Islet precursor cell (in vitro differentiated cells): ENCODE measurements at places on chromosomes 12 and 14.

GRCh38 chr12:40907115-40907527 lies 214.9 kb downstream of the CNTN1 start:
- DNase-seq: peak; percentile 74

DNA sequence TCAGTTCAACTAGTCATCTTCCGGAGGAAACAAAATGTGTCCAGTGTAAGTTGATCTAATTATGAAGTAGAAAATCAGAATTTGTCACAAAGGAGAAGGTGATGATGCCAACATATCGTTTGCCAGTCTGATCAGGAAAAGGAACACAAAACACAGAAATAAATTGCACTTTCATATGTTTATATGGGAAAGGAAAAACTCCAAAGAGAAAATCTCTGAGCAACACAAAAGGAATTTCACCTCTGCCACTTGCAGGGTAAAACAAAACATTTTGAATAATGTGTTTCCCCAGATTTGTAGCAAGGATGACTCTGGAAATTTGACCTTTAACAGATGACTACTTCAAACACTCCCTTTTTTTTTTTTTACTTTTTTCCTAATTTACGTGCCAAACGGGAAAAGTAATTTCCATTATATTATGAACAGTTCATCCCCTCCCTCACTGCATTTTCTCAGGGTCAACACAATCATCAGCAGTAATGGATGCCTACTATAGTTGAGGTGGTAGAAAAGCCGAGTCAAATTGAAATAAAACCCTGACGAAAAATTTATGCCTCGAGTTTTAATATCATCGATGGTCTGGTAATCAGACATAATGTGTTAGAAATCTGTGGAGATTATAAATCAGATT lies 25.6 kb downstream of the MGAT4C start:
- DNase-seq: no peak

GRCh38 chr12:33892425-33892824 lies 129.9 kb upstream of the ALG10 start:
- DNase-seq: no peak

GRCh38 chr12:114302606-114303315 lies 103.2 kb downstream of the TBX5 start:
- DNase-seq: no peak

GRCh38 chr12:52010152-52010622 lies 3.4 kb downstream of the TAMALIN start:
- peak; percentile 99 for DNase-seq

DNA sequence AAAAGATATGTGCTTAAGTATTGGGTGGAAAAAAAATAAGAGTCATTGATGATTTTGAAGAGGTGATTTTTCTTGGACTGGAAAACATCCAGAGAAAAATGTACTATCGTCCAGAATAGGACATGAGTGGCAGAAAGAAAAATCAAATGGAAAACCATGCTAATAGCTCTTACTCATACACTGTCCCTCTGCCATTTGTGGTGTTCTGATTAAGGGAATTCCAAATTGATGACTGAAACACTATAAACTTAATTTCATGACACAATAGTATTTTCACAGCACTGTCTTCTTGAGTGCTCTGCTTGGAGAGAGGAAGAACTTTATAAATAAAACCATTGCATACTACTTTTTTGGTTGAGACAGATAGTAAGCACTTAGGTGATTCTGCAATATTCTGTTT lies 72.4 kb downstream of the USP15 start:
- DNase-seq: no peak

DNA sequence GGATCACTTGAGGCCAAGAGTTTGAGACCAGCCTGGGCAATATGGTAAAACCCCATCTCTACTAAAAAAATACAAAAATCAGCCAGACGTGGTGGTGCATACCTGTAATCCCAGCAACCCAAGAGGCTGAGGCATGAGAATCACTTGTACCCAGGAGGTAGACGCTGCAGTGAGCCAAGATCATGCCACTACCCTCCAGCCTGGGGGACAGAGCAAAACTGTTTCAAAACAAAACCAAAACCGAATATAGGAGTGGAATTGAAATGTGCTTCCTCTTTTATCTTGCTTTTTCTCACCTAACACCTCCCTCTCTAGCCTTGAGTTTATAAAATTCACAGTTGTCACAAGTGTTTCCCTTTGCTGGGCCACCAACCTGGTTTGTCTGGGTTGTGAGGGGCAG lies 181.9 kb downstream of the PAH start:
- no peak for DNase-seq

DNA sequence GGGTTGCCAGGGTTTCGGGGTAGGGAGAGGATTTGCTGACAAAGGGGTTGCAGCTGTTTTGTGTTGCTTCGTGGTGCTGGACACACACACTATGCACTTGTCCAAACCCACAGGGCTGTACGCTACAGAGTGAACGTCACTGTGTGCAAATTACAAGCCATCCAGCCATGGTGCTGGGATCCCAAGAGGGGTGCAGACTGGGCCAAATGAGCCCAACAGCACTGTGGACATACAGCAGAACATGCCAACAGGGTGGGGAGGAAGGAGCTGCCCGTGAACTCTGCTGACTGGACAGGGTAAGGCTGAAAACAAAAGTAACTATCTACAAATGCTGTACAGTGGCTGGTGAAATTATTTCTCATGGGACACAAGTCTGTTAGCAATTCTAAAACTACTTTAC lies 25.2 kb downstream of the POLE start:
- no peak for DNase-seq

- no peak for DNase-seq
Measured at GRCh38 chr14:90661866-90662265, 154.4 kb downstream of the TTC7B start.

DNA sequence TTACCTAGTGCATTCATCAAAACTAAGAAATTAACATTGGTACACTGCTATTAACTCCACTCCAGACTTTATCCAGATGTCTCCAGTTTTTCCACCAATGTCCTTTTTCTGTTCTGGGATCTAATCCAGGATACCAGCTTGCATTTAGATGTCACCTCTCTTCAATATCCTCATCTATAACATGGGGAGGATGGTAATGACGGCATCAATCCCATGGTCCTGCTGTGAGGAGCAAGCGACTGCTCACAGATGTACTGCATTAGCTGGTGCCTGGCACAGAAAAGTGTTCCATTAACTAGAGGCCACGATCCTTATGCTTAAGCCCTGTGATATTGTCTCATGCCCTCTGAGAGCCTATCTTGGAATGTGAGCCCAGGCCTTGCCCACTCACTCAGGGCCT lies 53.8 kb downstream of the CALM1 start:
- no peak for DNase-seq

DNA sequence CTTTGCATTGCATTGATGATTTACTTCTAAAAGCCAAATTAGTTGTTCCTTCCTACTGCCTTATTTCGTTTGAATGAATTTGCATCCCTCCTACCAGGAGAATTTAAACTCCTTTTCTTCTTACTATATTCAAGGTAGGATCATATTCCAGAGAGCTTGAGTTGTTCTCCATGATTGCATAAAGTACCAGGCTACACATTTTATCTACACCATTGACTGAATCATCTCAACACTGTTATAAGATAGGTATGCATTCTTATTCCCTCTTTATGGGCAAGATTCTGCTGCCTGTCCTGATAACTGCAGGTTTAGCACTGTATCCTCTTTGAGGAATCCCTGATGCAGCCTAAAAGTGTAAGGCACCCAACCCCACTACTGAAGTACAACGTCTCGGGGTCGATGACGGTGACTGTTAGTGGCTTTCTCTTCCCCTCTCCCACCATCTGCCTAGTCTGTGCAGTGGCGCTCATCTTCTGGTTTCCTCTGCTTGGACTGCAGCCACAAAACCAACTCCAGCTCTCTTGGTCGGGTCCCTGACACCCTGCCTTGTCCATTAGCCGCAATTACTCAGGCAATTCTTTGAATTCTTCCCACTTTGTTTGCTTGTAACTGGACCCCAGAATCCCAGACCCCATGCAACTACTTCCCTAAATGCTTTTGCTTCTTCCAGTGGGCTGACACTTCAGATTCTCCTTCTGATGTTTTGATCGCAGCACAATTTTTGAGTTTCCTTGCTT lies 44.4 kb upstream of the STXBP6 start:
- peak; percentile 74 for DNase-seq

DNA sequence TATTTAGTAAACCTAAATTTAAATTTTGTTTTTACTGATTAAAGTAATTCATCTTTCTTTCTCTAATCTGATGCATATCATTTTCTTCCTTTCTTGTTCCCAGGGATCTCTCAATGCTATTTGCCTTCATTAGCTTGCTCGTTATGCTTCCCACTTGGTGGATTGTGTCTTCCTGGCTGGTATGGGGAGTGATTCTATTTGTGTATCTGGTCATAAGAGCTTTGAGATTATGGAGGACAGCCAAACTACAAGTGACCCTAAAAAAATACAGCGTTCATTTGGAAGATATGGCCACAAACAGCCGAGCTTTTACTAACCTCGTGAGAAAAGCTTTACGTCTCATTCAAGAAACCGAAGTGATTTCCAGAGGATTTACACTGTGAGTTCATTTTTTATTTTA lies 48.6 kb downstream of the VEZT start:
- DNase-seq: no peak

- DNase-seq: no peak
Measured at GRCh38 chr14:55697414-55697861, 117.4 kb downstream of the KTN1 start.

DNA sequence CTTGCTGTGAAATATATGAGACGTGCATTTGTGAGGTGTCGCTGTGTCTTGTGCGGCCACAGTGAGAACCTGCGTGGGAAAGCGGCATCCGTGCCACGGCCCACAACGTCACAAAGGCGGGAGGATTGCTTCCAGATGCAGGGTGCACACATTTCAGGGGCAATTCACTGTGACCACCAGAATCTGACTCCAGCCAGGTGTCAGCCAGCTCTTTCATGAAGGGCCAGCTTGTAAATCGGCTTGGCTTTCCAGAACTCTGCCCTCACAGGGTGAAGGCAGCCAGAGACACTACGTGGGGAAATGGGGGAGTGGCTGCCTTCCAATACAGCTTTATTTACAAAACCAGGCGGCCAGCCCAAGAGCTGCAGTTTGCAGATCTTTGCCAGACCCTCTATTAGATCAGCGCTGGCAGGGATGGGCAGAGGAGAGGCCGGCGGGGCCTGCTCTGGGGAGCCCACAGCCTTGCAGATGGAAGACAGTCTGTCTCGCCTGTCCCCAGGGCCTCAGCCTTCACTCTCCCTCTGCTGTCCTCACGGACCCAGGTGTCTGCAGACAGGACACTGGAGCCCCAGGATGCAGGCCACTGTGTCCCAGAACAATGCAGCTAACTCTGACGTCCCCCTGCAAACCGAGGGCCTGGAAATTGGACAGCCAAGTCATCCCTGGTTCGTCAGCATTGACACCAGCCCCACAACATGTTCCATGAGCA lies 53.5 kb downstream of the ADGRD1 start:
- DNase-seq: no peak

- no peak for DNase-seq
Measured at GRCh38 chr14:102417001-102417431, 54.3 kb downstream of the TECPR2 start.

DNA sequence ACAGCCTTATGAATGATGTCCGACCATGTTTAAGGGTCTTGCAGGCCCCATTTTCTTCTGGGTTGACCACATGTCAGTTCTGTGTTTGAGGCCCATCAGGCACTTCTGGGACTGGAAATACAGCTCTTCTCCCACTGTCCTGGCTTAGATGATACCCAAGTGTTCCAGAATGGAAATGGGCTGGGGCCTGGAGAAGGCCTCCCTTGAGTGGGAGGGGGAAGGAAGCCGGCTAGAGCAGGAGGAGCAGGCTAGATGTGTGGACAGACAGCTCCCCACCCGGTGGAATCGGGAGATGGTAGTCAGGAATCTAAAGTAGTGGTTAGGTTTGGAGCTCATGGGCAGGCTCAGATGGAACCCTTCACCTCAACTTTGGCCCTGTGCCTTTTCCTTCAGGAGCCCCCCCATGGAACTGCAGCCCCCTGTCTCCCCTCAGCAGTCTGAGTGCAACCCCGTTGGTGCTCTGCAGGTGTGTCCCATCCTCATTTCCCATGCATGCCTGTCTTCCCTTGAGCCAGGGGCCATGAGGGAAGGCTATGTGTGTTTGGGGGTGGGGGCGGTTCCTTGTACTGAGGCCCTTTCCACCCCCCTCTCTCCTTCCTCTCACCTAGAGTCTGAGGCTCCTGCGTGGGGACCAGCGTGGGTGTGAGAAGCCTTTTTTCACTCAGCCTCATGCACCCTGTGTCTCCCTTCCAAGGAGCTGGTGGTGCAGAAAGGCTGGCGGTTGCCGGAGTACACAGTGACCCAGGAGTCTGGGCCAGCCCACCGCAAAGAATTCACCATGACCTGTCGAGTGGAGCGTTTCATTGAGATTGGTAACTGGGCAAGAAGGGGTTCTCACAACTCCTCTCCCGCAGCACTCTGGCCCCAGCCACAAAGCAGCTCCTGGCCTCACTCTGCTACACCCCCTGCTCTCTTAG lies 3.0 kb downstream of the NPFF start:
- peak; percentile 55 for DNase-seq

GRCh38 chr12:62331306-62331705 lies 71.1 kb downstream of the USP15 start:
- no peak for DNase-seq

DNA sequence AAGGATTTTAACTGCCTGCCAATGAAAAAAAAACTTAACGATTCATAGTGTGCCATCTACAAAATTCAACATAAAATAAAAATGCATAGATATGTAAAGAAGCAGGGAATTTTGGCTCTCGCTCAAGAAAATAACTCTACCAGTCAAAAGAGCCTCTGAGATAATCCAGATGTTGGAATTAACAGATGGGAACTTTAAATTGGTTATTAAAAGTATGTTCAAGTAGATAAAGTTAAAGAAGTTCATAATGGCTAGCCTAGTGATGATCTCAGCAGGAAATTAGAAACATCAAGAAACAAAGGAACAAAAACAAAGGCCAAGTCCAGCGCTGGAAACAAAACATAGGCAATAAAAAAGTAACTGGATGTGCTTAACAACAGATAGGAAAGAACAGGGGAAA lies 23.1 kb downstream of the PIK3C2G start:
- no peak for DNase-seq

- no peak for DNase-seq
Measured at GRCh38 chr14:75757644-75758402, 96.8 kb downstream of the TTLL5 start.

- no peak for DNase-seq
Measured at GRCh38 chr14:30295980-30296379, 263.0 kb upstream of the G2E3 start.

DNA sequence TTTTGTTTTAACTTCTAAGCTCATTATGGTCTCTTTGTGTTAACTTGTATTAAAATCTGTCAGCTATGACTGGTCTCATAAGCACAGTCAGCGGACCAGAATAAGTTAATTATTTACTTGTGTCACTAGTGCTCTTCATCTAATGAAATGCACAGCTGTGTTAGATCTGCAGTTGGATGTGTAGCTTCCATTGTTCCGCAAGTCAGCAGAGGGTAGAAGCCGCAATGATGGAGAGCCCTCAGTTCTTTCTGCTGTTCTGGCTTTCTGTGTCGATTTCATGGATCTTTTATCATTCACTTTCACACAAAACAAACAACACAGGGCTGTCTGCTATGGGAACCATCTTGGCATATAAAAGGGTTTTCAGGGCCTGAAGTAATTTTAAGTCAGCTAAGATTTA lies 89.3 kb upstream of the RFX4 start:
- DNase-seq: no peak
